ENCODE measurements at places on chromosomes 6 and 20.

DNA sequence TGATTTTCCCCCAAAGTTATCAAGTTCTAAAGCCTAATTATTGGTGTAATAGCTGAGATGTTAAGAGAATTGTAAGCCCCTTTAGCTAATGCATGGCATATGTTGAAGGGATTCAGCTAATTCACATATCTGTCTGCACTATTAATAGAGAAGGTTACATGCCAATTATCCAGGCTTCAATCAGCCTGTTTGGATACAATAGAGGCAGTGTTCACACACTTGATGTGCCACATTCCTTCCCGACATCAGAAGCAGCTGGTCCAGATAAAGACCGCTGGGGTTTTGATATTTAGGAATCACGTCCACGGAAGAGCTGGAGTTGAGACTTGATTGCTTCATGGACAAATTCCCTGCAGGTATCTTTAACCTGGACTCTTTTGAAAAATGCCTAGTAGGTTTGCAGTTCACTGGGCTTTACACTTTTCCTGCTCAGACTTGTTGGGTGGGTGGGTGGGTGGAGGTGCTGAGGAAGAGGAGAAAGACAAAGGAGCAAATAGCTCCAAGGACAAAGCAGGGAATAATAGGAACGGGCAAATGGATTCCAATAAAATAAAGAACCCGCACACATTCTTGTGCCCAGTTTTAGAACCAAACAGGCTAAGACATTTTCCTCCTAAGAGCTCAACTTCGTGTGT lies 142.6 kb upstream of the ZNF217 start:
- no peak for DNase-seq

DNA sequence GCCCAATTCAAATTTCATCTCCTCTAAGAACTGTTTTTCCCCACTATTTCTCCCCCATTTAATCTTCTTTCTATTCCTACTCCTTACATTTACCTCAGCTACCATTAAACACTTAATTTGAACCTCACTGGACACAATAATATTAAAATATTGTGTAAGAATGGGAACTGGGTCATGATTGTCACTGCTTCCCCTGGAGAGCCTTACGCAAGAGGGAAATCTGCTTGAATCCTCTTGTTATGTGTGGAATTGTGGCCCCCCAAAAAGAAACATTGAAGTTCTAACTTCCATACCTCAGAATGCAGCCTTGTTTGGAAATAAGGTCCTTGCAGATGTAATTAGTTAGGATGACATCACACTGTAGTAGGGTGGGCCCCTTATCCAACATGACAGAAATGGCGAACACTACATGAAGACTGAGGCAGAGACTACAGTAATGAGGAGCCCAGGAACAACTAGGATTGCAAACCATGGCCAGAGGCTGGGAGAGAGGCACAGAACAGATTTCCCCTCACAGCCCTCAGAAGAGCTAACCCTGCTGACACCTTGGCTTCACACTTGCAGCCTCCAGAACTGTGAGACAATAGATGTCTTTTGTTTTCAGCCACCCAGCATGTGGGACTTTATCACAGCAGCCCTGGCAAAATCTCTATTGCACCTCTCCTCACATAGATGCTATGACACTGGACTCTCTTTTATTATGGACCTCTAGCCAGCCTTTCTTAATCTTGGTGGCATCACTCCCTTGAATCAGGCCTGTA lies 29.9 kb downstream of the HIVEP2 start:
- no peak for DNase-seq

DNA sequence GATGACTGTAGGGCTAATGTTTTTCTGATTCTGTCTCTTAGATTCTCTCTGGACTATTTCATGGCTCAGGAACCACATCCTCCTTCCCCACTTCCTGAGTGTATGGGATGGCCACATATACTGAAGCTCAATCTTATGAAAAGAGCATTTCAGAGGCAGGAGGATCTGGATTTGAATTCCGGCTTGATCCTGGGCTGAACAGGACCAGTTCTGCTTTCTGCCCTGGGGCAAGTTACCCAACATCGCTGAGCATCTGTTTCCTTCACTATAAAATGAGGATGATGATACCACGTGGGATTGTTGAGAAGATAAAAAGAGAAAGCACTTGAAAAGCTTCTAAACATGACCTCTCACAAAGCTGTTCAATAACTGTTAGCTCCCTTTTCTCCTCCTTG lies 168.4 kb upstream of the TNFAIP3 start:
- no peak for DNase-seq

DNA sequence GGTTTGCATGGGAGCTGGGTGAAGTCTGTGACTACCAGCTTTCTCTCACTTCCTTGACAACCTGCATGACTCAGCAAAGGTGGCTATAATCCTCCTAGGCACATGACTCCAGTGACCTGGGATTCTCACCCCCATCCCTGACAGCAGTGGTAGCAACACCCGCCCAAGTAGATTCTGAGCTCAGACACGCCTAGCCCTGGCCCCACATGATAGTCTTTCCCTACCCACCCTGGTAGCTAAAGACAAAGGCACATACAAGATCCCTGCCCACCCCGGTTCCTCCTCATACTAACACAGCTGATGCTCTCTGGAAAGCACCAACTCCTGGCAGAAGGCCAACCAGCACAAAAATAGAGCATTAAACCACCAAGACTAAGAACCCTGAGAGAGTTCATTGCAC lies 25.9 kb upstream of the CRISP1 start:
- DNase-seq: no peak

DNA sequence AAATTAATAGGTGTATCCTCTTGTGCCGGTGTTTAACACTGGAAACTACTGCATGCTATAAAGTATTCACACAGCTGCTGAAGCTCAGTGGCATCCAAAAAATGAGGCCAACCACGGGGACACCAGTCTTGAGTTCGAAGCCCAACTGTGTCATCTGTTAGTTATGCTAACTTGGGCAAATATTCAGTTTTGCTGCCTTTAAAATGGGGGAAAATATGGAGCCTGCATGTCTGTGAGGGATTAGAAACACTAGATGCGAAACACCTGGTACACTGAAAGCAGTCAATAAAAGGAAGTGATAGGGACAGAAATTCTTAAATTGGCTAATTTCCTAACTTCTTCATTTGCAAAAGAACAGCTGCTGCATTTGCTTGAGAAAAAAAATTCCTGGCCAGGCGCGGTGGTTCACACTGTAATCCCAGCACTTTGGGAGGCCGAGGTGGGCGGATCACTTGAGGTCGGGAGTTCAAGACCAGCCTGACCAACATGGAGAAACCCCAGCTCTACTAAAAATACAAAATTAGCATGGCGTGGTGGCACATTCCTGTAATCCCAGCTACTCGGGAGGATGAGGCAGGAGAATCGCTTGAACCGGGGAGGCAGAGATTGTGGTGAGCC lies 36.6 kb upstream of the MLIP start:
- no peak for DNase-seq

- no peak for DNase-seq
Observed at GRCh38 chr6:44342052-44342451, 398 bp upstream of the SPATS1 start.

GRCh38 chr6:144066741-144067484 lies 28.5 kb downstream of the SF3B5 start:
- DNase-seq: no peak

DNA sequence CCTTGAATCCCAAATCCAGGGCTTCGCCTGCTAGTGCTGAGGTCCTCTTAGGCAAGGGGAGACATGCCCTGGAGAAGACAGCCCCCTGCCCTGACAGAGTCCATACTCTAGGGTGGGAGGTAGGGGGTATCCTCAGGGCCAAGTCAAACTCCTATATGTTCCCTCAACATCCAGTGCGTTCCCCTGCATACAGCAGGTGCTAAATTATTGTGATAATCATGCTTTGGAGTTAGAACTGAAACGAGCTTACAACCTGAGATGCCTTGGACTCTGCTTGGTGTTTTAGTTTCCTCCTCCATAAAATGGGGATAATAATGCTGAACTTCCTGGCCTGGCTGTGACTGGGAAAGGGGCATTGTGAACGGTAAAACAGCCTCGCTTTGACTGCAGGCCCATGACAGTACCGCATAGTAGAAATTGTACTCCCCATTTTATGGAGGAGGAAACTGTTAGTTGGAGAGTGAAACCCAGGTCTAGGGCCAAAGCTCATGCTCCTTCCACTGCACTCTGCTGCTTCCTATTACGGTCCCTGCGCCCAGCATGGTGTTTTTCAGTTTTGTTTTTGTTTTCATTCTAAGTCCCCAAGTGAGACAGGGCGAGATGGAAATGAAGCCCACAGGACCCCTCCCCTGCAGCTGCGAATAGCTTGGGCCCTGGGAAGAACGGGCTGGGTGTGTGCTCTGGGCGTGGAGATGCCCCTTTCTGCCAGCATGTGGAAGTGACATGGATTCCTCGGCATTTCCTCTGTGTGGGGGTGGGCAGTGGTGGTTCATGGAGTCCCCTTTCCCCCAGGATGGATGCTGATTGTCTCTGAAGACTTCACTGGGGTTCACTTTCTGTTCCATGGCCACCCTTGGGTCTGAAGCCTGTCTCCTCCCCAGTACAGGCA lies 162.5 kb downstream of the VEGFA start:
- no peak for DNase-seq

DNA sequence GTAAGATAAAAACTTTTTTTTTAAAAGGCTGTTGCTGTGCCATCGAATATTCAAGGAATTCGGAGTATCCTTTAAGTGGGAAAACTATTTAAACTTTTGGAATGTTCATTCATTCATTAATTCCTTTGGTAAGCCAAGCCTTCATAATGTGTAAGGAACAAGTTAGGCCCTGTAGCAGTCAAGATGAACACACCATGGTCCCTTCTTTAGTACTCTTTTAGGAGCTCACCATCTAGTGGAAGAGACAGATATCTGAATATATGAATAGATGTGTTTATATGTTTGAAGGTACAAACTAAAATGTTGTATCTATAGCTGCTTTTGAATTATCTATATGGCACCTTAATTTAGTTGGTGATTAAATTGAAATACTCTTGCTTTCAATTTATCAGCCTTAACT lies 5.8 kb downstream of the SPO11 start:
- DNase-seq: no peak

DNA sequence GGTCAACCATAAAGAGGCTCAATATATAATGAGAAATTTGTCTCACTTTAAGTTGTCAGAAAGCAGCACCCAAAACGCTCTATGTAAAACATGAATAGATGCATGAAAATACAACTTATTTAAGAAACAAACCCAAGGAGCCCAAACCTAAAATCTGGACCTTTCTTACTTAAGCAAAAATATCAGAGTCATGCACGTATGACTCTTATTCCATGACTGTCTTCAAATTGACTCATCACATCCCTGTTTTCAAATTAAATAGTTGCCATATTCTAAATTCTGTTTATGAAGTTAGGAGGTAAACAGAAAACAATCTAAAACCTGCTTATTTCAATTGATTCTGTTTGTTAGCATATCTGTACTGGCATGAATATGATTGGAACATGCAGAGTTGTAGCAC lies 42.1 kb downstream of the ANKRD6 start:
- DNase-seq: no peak

Measured in effector CD4-positive, alpha-beta T cell (primary cell).